ENCODE measurements at places on chromosomes 5 and 9.
A peak's percentile ranks its signal among the peaks of the same experiment; 100 is the strongest.

DNA sequence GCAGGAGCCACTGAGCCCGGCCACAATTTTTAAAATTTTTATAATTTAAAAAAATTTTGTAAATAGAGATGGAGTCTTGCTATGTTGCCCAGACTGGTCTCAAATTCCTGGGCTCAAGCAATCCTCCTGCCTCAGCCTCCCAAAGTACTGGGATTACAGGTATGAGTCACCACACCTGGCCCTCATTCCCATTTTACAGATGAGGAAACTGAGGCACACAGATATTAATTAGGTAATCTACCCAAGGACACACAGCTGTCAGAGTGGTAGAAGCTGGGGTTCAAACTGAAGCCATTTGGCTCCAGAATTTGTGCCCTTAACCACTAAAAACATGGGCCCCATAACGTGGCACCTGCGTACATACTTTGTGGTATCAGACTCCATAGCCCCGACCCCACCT, 7.5 kb downstream of the TRUB2 start:
- no peak for DNase-seq

DNA sequence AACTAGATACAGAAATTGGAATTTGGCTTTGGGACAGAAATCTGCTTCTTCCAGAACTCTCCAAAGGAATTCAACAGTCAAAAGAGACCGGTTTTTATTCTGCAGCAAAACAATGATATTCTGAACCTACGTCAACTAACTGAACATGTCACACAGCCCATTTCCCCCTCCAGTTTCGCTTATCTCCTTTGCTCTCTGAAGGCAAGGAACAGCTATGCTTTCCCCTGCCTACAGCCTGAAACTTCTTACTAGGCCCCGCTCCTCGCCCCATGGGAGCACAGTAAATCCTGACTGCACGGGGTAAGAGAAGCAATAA, 488 bp downstream of the SKIC3 start:
- DNase-seq = no peak

DNA sequence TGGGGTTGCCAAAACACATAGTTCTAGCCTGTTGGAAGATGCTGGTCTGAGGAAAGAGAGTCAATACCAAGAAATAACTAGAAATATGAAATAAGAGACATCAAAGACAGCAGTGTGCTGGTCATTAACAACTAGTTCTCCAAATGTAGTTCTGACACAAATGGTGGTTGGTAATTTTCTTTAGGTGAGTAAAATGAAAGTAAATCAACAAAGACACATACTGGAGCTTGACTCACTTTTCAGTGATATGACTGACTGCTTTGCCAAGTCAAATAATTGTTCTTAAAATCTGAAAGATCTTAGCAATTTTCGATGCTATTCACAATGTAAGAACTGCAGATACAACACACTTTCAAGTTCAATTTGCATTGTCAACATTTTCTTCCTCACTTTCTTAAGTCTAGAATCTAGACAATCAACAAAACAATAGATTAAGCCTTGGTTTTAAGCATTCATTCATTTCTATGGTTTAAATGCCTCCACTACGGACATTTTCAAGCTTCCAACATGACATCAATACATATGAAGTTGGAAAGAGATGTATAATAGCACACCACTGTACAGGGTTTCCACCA, 166.8 kb upstream of the MAP3K1 start:
- DNase-seq = no peak

DNA sequence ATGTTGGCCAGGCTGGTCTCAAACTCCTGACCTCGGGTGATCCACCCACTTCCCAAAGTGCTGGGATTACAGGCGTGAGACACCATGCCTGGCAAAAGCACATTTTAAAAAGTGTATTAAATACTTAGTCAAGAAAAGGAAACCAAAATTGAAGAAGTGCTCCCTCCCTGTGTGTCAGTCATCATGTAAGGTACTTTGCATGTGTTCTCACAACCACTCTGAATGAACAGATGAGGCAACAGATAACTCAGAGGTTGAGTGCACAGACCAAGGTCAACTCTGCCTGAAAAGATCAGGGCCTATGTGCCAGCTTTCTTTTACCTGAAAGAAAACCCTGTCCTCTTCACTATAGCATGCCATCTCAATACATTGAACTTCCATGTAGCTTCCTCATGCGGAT, 289.7 kb downstream of the MRPS30 start:
- no peak for DNase-seq

GRCh38 chr9:134283111-134283515, 43.1 kb upstream of the RXRA start:
- DNase-seq = no peak

- DNase-seq = no peak
Measured at GRCh38 chr5:7397937-7398336, 2.0 kb downstream of the ADCY2 start.

GRCh38 chr9:36023260-36024048, 13.3 kb upstream of the RECK start:
- DNase-seq = peak; percentile 35

- DNase-seq = no peak
Measured at GRCh38 chr5:60076746-60077145, 183.2 kb upstream of the PDE4D start.

DNA sequence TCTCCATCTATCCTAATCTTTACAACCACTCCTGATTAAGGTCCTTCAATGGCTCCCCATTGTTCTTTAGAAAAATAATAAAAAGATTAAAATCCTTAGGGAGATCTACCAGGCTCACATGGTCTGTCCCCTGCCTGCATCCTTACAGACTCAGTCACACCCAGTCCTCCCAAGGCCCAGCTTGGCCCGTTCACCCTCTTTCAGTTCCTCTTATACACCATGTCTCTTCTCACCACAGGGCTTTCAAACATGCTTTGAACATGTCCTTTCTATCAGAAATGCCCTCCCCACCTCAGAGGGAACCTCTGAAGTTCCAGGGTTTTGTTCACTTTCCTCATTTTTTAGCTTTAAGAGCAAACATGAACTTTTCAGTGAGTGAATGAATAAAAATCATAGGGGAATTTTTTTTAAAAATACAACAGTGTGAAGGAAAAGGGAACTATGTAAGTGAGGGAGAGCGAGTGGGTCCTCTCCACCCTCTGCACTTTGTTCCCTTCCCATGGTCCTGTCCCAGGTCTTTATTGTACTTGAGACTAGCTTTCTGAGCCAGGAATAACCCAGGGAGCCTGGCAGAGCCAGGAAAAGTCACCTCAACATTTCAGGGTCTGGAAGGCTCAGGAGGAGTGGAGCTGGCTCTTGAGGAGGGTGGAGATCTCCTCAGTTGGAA, 55.3 kb downstream of the TRPC7 start:
- DNase-seq = no peak

DNA sequence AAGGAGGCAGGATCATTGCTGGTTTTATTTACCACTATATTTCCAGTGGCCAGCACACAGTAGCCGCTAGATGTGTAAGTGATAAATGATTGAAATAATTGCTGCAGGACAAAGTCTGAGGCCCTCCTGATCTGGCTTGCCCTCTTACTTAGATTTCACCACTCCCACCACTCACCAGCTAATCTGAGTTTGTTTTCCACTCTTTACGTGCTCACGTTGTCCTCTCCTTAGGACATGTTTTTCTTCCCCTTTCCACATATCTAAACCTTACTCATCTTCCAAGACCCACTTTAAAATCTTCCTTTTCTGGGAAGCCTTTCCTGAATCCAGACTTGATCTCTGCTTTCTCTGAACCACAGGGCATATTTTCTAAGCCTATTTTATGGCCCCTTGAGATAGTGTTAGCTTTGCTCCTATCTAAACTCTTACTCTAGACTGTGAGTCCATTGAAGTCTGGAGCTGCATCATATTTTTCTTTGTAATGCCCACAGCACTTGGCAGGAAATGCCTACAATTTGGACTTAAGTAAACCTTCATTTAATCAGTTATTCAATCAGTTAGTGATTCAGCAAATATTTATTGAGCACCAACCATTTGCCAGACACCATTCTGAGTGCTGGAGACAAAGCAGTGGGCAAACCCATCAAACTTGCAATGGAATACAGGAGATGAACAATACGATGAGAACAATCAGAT, 2.4 kb downstream of the TLR4 start:
- DNase-seq = no peak

GRCh38 chr5:151255621-151256286, 2.8 kb downstream of the GM2A start:
- DNase-seq = no peak

DNA sequence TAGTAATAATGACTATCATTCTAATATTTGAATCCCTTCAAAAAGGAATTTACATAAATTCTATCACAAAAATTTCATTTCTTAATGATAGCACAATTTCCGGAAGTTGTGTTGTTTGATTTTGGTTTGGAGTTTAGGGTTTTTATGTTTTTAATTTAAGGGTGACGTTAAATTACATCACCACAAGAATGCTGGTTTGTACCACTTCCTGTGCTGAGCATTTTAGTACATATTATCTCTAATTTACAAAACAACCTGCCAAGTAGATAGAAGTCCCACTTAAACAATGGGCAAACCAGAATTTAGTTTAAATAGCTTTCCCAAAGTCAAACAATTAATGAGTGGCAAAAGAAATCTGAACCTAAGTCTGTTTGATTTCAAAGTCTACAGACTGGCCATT, 63.4 kb downstream of the DENND1A start:
- no peak for DNase-seq

GRCh38 chr9:38180656-38181055, 111.6 kb upstream of the SHB start:
- DNase-seq = no peak

DNA sequence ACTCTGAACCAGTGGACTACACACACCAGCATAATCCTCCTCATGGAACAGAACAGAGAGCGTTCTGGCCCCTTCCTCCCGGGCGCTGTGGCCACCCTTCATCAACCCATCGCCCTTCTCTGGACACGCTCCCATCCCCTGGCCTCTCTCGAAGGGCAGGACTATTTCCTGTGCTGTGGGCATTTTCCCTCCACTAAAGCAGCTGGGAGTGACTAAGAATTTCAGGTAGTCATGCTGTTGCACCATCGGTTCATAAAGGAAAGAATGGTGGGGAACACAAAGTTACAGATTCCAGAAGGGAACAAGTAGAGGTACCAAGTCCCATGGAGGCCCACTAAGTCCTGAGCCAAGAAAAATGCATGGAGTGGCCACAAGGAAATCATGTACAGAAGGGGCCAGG, 68.6 kb downstream of the EPB41L4B start:
- DNase-seq = no peak

Measured in stimulated activated CD8-positive, alpha-beta memory T cell treated with anti-CD3 and anti-CD28 coated beads, Interleukin-15, amount 100 ng/mL, for 1 hour (primary cell).